ENCODE measurements at places on chromosomes 7 and 10.

DNA sequence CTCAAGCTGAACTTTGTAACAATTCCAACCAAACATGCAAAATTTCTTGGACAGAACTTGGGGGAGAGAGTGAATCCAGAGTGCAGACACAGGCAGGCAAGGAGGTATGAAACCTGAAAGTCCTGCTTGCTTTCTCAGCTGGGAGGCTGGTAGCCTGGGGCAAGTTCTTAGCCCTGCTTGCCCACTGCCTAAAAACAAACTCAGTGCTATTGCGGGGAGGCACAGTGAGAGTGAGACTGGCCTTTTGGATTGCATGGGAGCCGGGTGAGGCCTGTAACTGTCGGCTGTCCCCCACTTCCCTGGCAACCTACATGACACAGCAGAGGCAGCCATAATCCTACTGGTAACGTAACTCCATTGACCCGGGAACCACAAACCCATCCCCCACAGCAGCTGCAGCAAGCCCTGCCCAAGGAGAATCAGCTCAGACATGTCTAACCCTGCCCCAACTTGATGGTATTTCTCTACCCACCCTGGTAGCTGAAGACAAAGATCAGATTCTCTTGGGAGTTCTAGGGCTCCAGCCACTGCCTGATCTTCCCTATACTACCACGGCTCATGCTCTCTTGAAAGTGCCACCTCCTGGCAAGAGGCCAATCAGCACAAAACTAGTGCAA lies 663.6 kb downstream of the GRM8 start:
- DNase-seq: no peak

DNA sequence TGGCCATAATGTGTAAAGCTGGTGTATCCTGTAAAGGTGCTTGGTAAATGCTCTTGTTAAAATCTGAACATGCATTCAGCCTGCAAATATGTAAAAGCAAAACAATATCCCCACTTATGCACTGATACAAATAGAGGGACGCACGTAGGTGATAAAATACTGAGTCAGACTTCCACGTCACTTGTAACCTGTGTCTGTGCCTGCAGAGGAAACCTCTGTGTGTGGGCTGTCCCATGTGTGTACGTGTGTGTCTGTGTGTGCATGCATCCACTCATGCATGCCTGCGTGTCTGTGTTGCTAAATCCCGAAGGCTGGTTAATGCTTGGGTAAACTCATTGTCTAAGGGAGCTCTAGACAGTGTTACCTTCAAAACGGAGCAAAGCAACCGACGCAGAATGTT lies 68.9 kb downstream of the KLF6 start:
- no peak for DNase-seq

GRCh38 chr10:7152982-7153381 lies 257.9 kb downstream of the SFMBT2 start:
- DNase-seq: no peak

DNA sequence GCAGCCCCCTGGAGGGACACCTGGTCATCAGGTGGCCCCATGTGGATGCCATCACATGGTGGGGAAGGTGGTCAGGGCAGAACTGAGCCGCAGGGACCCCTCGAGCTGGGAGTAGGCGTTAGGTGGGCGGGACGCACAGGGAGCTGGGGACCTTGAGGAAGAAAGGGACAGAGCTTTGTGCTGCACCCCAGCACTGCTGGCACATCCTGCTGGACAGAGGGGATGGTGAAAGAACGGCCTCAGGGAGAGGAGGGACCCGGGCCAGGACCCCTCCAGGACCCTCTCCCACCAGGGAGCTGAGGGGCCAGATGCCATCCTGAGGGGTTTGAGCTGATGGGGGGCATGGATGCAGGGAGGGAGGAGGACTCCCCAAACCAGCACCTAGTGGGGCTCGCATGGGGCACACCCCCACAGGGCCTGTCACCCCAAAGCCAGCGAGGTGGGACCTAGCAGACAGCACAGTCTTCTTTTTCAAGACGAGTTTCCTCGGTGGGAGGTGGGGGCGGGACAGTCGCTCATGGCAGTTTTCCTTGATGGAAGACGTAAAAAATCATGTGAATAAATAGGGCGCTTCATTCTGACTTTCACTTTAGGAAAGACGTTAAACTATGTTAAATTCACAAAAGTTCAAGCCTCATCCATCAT lies 43.3 kb downstream of the STK32C start:
- no peak for DNase-seq

- no peak for DNase-seq
Measured at GRCh38 chr7:32803406-32804141, 88.0 kb downstream of the KBTBD2 start.

DNA sequence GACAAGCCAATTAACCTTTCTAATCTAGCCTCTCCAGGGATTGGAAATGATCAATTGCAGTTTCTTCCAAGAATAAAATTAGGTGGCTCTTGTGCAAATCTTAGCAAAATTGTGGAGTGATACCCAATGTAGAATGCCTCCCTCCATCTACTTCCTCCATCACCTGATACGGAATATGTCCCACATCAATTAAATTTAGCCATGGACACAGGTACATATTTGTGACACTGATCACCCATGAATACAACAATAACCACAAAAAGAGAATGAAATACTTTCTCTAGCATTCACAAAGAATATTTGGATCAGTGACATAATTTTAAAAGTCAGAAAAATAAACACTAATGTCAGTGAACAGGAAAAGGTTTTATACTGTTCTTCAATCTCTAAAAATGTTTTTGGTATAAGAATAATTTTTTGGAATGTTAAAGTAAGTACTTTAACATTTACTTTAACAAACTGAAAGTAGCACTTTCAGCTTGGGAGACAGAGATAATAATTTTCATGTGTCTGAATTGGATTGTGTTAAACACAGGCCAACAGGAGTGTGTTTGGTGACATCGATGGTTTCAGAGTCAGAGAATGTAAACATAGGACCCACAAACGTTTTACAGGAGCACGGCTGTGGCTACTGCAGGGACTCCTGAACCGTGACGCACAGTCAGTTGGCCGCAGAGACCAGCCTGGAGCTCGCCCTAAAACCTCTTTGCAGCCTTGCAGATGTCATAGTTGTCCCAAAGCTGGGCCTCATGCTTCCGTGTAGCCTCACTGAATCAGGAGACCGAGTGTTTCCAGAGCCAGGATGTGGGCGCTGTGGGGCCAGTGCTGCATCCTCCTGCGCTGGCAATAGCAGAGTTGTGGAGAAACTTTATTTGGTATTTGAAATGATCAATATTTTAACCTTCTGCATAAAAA lies 7.2 kb downstream of the RBM20 start:
- peak; percentile 27 for DNase-seq

GRCh38 chr10:81963606-81964005 lies 88.6 kb downstream of the NRG3 start:
- DNase-seq: no peak

- no peak for DNase-seq
Measured at GRCh38 chr7:135879233-135879632, 97.9 kb downstream of the MTPN start.

GRCh38 chr10:118868589-118868988 lies 113.8 kb upstream of the CACUL1 start:
- no peak for DNase-seq

DNA sequence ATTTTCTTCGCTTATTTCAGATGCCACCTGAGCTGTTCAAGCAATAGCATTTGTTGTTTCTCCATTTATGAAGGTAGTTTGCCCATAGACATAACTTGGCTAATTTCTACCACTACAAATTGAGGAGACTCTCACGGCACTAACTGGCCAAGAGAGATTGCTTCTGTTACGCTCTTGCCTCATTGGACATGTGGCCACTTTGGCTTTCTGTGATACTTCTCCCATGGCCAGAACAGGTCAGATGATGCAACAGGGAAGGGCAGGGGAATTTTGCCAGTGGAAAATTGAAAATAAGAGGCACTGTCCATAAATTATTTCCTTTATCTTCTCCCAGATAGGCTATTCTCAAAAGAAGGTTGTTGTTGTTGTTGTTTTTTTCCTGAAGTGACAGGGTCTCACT lies 1633.3 kb upstream of the LRRTM3 start:
- DNase-seq: no peak

GRCh38 chr7:151168003-151168786 lies 701 bp upstream of the GBX1 start:
- DNase-seq: no peak

- DNase-seq: no peak
Measured at GRCh38 chr10:13942035-13942434, 355.3 kb downstream of the PRPF18 start.

GRCh38 chr7:98125759-98126158 lies 19.1 kb downstream of the LMTK2 start:
- DNase-seq: no peak

DNA sequence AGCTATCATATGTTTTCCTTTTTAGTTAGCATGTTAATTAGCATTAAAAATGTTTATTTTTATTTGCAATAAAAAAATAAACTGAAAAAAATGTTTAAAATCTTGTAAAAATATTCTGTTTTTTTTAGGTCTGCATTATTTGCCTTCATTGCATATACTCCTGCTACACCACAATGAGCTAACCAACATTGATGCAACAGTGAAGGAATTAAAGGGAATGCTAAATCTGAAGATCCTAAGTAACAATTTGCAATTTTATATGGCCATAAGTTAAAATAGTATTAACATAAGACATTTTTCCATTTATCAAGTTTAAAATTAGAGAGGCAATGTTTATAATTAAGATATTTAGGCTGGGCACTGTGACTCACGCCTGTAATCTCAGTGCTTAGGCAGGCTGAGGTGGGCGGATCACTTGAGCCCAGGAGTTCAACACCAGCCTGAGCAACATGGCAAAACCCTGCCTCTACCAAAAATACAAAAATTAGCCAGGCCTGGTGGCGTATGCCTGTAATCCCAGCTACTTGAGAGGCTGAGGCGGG lies 32.2 kb downstream of the LRRC72 start:
- DNase-seq: no peak

DNA sequence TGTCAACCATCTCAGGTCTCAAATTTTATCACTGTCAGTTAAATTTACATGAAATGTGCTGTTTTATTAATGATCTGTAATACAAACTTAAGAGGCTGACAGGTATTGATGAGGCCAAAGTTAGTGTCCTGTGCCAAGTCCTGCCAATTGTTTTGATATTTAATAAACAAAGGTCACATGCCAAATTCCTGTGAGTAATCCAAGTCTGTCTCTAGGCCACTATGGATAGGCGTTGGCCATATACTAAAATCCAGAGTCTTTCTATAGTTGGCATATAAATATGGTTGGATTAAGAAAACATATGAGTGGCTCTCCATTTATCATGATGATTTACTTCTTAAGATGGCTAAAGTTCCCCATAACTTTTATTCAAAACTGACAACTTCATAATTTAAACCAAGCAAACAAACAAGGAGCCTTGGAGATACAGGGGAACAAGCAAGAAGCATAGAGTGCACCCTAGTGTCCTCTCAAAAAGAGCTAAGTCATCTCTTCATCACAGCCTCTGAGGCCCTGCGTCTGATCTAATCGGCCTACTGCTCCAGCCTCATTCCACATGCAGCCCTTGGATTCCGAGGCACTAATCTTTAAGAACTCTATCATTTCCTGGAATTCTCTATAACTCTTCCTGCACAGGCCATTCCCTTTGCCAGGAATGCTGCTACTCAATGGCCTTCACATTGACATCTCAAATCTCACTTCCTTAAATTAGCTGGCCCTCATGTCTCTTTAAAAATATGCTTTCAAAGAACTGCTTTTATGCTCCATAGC lies 32.7 kb upstream of the NRCAM start:
- no peak for DNase-seq

- DNase-seq: no peak
Measured at GRCh38 chr10:90959826-90960225, 38.9 kb upstream of the ANKRD1 start.

- DNase-seq: no peak
Measured at GRCh38 chr10:65675236-65675635, 1250.6 kb upstream of the LRRTM3 start.
